Stimulated activated effector memory CD8-positive, alpha-beta T cell treated with anti-CD3 and anti-CD28 coated beads, Interleukin-12 subunit alpha, Interleukin-12 subunit beta, amount 100 ng/mL, for 72 hours (primary cell): ENCODE measurements at places on chromosomes 4 and X.

- no peak for DNase-seq
These were observed 1801.3 kb upstream of the PCDH7 start for GRCh38 chr4:28918871-28919270.

- DNase-seq: no peak
These were observed 132.8 kb downstream of the DLG3 start for GRCh38 chrX:70577442-70577841.

DNA sequence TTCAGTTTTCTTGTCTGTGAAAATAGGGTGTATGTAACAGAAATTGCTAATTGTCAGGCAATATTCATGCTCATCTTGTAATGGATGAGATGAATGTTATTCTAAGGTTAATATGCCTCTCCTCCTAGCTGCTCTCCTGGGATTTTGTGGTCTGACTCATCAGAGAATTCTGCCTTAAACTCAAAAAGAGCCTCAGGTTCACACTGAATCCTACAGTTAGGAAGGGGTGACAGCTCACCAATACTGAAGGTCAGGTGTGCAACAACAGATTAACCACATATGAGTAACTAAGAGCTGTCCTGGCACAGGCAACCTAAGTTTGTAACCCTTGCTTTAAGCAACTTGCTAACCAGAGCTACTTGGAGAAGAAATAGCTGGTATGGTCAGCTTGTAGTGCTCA is 197.7 kb downstream of the SPATA18 start:
- DNase-seq: no peak

GRCh38 chrX:40331762-40332161 is 234.0 kb upstream of the BCOR start:
- DNase-seq: no peak

GRCh38 chr4:143302536-143302935 is 34.1 kb upstream of the GAB1 start:
- DNase-seq: no peak

DNA sequence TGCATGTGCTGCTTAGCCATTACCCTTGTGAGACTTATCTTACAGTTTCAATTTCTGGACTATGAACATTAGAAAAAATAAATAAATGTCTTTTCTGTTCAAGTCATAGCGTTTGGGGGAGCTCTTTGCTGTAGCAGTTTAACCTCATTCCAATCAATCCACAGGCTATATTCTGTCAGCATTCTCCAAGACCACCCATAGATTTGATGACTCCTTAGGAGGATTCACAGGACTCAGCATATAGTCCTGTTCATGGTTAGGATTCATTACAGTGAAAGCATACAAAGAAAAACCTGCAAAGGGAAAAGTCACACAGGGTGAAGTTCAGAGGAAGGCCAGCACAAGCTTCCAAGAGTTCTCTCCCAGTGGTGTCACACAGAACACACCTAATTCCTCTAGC is 180.5 kb downstream of the ADAMTS3 start:
- no peak for DNase-seq

DNA sequence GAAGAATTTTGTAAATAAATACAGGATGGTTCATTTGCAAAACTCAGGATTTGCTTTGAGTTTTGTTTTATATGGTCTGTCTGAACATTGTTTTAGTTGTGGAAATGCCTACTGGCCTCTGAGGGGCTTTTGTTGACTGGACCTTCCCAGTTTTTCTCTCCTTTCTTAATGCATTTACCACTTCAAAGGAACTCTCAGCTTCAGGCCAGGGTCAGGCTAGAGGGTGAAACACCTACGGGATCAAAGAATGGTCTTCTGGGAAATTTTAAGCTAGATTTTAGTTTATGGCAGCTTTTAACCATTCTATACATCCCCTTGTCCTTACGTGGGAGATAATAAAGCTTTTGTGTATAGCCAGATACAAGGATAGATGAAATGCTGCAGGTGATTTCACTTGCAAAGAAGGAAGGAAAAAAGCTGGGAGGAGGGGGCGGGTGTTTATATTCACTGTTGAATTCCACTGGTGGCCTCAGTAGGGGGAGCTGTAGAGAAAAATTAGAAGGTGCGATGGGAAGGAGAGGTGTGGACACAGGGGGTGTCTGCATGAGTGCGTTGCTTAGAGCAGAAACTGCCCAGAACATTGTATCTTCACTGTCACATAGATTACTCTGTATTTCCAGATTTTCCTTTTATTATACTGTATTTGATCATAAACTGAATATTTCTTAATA is 151.8 kb downstream of the TSPAN5 start:
- no peak for DNase-seq

DNA sequence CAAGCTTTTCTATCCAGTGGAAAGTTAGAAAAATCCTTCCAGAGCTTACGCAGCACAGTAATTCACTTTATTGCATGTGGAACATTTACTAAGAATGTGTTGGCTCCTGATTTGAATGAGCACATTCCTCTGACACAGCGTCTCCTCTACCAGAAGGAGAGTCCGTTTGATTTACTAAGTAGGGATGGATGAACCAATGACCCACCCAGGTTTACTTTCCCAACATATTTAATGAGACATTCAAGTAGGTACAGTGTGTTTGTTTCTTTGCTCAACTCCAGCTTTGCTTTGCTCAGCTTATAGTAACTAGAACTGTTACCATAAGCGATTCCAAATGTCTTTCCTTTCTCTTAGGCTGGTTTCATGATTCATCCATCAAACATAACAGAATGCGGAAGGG is 161.7 kb downstream of the SMARCA1 start:
- DNase-seq: no peak

- no peak for DNase-seq
These were observed 39.9 kb upstream of the TMEM192 start for GRCh38 chr4:165152527-165152926.
